ENCODE measurements at places on chromosomes 2 and 18.

DNA sequence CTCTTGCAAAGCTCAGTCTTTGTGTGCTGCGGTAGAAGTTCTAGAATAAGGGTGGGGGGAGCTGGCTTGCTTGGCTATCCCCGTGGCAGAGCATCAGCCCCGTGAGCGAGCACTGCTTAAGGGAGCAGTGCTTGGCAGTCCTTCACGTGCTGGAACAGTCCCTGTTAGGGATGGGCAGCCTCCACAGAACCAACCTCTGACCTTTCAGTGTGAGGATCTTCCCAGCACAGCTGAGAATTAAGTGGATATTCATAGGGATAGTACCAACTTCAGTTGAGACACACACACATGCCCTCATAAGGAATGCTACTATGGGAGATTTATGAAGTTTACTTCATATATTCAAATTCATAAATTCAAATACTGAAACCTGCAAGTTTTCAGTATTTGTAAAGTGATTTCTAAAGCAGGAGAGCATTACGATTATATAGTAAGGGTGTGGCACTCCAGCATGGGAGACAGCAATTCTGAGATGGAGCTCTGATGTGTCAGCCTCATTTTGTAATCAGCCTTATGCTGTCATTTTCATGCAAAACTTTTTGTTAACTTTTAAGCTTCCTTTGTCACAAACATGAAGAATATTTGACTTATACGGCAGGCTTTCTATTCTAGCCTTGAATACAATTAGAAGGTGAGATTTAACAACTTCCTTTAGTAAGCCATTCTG lies 39.5 kb downstream of the ATP9B start:
- no peak for DNase-seq
- H3K27ac ChIP-seq = no peak overlapping the region
- H3K27me3 ChIP-seq = no peaks in the 10 kb centered on the region
- no peak overlapping the region for H3K4me3 ChIP-seq

DNA sequence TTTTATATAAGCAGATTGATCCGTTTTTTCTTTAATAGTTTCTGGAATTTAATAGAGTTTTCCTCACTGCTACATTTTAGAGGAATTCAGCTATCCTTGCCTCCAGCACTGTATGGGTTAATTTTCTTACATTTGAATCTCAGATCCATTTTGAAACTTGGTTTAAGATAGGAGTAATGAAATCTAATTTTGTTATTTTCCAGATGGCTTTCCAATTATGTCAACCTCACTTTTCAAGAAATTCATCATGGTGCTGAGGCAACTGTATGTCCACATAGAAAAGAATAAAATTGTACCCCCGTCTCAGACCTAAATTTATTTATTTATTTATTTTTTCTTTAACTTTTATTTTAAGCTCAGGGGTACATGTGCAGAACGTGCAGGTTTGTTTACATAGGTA lies 105.1 kb downstream of the EPB41L5 start:
- no peaks in the 10 kb centered on the region for H3K36me3 ChIP-seq
- H3K27me3 ChIP-seq = no peaks in the 10 kb centered on the region
- no peak overlapping the region for H3K27ac ChIP-seq
- no peaks in the 10 kb centered on the region for H3K4me1 ChIP-seq
- no peak overlapping the region for H3K4me3 ChIP-seq

GRCh38 chr2:217162533-217162932 lies 302.7 kb upstream of the TNP1 start:
- DNase-seq = no peak
- H3K27me3 ChIP-seq = no peaks in the 10 kb centered on the region
- H3K27ac ChIP-seq = no peak overlapping the region
- H3K36me3 ChIP-seq = no peaks in the 10 kb centered on the region
- H3K4me3 ChIP-seq = no peak overlapping the region

DNA sequence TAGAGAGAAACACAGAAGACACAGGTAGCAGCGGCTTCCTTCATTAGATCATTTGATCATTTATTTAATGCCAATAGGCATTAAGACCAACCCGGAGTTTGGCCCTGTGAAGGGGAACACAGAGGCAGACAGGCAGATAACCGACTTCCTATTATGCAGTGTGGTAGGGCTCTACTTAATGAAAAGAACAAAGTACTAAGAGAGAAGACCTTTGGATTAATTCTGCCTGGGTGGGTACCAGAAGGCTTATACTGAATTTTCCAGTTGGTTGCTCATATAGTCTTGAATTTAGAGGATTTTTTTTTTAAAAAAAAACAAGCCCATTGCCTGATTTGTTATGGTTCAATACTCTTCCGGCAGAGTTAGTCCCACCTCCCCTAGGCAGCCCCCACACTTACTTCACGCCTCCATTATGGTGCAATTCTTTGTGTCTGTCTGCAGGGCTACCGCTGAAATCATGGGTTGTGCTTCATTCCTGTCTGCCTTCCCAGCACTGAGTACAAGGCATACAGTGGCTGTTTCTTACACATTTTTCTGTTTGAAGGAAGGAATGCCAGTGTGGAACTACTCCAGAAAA lies 244.3 kb upstream of the APCDD1 start:
- H3K36me3 ChIP-seq = no peaks in the 10 kb centered on the region
- H3K27ac ChIP-seq = no peak overlapping the region
- H3K4me3 ChIP-seq = no peak overlapping the region

GRCh38 chr18:66150650-66151049 lies 399.8 kb downstream of the CDH7 start:
- no peaks in the 10 kb centered on the region for H3K4me1 ChIP-seq
- H3K4me3 ChIP-seq = no peak overlapping the region
- H3K27ac ChIP-seq = no peak overlapping the region
- DNase-seq = no peak
- H3K36me3 ChIP-seq = no peaks in the 10 kb centered on the region
- no peaks in the 10 kb centered on the region for H3K27me3 ChIP-seq

All from testis (tissue), 5 donors.